Large intestine (tissue), 12 donors: ENCODE measurements at places on chromosomes 5 and 9. TPM values are rescaled to one million over a fixed set of nuclear protein-coding genes. Genes with fewer than 3 reads are reported as not detected.
A peak's percentile ranks its signal among the peaks of the same experiment; 100 is the strongest.

The SAXO1 gene
- 0.06 TPM for polyA plus RNA-seq

The C9orf153 gene
- polyA plus RNA-seq = 0.22 TPM

The GPR150 gene
- polyA plus RNA-seq = 0.90 TPM

DNA sequence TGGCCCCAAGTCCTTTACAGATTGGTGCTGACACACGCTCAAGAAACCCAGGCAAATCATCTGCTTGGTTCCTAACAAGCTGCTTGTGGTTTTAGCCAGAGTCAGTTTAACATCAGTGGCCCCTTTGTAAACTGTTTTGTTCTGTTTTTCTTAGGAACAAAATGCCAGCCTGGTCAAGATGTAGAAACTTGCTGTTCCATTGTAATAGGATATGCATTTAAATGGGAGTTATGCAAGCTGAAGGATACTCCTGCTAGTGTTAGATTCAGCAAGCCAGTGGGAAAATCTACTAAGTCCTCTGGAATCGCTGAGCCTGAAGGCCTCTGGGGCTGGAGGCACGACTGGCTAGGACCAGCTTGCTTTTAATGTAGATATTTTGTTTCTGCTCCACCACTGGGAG, 391.1 kb downstream of the TLE4 start:
- no peak for DNase-seq

The RPL37 gene
- polyA plus RNA-seq = 2,735 TPM

DNA sequence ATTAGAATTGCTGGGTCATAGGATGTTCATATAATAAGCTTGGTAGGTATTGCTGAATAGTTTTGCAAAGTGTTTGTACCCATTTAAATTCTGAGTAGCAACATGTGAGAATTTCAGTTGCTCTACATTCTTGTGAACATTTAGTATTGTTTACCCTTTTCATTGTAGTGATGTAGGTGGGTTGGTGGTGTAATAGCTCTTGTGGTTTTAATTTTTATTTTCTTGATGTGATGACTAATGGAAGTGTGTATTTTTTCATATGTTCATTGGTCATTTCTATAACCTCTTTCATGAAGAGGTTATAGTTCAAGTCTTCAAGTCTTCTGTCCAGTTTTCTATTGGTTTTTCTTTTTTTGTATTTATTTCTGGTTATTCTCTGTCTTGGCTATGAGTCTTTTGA, 34.4 kb downstream of the RASA1 start:
- no peak for DNase-seq

GRCh38 chr5:77925503-77925902, 149.4 kb upstream of the TBCA start:
- no peak for DNase-seq

The ADAMTS12 gene
- 4.2 TPM for polyA plus RNA-seq

- no peak for DNase-seq
These were observed 1.6 kb upstream of the CARD9 start for GRCh38 chr9:136375096-136375495.

DNA sequence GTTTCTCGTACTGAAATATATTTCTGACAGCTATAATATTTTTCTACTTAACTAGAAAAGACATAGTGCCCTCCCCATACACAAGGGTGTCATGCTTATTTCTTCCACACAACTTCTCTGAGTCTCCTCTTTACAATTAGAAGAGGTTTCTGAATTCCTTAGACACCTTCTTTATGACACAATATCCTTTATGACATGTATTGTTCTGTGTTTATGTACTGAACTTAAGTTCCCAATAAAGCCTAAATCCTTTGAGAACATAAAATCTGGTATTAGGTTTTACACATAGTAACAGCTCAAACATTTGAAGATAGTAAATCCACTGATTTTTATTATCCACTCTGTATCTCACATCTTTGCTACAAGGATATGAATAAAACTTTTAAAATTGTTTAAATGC, 32.5 kb downstream of the GRAMD2B start:
- no peak for DNase-seq

The LRRC14B gene
- 0.13 TPM for polyA plus RNA-seq

DNA sequence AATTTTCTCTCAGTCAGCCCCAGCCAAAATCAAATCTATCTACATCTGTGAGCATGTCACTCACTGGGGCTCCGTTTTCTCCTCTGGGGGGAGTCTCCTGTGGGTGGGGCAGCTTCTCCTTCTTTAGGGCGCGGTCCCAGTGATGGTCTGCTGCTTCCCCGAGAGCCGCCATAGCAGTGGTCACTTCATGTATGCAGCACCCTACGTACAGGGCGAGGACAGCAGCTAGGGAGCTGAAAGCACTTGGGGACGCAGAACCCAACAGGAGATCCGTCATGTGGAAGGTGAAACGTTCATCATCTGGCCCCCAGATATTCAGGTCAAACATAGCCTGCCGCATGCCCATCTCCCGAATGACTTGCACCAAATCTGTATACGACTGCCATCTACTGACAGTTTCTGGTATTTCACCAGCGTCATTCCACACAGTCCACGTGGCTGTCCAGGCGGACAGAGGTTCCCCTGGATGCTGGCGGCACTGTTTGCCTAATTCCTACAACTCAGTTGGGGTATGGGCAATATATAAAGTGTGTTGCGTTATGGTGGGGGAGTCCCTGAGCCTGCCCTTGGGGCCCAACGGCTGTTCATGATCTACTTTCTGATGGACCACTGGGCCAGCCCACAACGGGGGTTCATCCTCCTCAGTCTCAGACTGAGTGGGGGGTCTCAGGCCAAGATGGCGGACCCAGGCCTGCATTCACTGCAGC, 795.0 kb downstream of the EFNA5 start:
- no peak for DNase-seq

The SLC36A2 gene
- polyA plus RNA-seq = not detected

The ZDHHC11 gene
- 41.0 TPM for polyA plus RNA-seq

GRCh38 chr9:77679661-77680368, 31.7 kb upstream of the GNA14 start:
- no peak for DNase-seq

- DNase-seq = no peak
These were observed 112.0 kb upstream of the CTNND2 start for GRCh38 chr5:12016159-12016746.

DNA sequence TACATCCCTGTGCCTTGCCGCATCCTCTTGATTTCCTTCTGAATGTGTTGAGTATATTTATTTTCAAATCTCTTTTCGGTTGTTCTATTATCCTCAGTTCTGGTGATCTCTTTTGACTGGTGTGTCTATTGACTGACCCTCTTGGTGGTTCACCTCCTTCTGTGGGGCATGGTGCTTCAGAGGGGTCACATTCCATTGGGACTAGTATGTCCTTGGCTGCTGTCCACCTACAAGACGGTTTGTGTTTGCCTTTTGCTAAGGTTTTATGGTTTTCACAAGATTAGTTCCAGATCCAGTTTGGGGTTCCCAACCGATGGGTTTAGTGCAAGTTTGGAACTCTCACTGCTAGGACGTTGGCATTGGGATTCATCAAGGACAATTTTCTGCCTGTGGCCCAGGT, 66.6 kb downstream of the PHF2 start:
- no peak for DNase-seq

GRCh38 chr9:113634596-113635515, 171.3 kb downstream of the RGS3 start:
- no peak for DNase-seq

The GZMA gene
- 14.9 TPM for polyA plus RNA-seq

GRCh38 chr9:33225319-33226147, 14.4 kb upstream of the SPINK4 start:
- DNase-seq = peak; percentile 52

DNA sequence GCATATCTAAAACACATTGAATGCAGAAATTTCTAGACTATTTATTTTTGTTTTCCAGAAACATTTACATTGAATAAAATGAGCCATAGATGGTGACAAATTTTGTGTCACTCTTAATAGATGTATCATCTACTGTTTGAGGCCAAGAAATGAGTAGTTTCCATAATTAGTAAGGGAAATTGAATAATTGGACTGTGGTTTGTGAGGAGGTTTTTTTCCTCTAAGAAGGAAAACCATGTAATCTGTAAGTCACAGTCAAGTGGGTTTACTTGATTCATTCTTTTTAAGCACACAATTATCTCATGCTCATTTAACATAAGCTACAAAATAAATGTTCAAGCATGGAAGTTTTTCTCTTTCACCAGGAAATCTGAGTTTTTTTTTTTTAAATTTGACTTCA, 876.4 kb downstream of the NR2F1-AS1 start:
- no peak for DNase-seq

The GPSM1 gene
- polyA plus RNA-seq = 39.9 TPM

The AK8 gene
- 2.6 TPM for polyA plus RNA-seq

The FOXD4 gene
- polyA plus RNA-seq = 0.42 TPM

DNA sequence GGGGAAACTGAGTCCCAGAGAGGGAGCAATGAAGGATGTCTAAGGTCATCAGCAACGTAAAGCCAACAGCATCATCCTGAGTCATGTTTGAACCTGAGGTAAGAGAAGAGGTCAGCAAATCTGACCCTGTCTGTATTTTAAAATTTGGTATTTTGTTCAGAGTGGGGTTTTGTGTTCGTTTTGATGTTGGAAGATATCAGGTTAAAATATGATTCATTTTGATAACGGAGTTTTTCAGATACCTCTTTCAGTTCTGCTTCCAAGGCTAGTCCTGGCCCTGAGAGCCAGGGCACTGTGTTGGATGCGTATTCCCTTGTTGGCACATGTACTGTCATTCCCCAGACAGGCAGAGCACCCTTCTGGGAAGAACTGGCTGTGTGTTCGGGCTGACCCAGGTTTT, 291.0 kb downstream of the NSG2 start:
- no peak for DNase-seq

GRCh38 chr5:174732036-174733020, 7.9 kb downstream of the MSX2 start:
- peak; percentile 3 for DNase-seq
